Stimulated activated CD4-positive, alpha-beta T cell treated with anti-CD3 and anti-CD28 coated beads, Interleukin-15, amount 100 ng/mL, for 48 hours (primary cell): ENCODE measurements at places on chromosomes 7 and 10.

DNA sequence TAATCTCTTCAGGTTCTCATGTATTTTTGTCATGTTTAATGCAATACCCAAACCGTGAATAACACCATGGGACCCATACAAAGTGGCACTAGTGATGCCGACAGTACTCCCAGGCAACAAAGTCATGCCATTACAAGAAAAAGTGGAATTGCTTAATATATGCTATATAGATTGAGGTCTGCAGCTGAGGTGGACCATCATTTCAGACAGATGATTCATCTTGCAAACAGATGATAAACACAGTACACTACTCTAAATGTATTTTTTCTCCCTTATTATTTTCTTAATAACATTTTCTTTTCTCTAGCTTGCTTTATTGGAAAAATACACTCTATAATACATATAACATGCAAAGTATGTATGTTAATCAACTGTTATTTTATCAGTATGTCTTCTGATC, 14.6 kb upstream of the PCDH15 start:
- no peak for DNase-seq

GRCh38 chr10:6647811-6648526, 67.9 kb upstream of the PRKCQ start:
- peak; percentile 65 for DNase-seq

DNA sequence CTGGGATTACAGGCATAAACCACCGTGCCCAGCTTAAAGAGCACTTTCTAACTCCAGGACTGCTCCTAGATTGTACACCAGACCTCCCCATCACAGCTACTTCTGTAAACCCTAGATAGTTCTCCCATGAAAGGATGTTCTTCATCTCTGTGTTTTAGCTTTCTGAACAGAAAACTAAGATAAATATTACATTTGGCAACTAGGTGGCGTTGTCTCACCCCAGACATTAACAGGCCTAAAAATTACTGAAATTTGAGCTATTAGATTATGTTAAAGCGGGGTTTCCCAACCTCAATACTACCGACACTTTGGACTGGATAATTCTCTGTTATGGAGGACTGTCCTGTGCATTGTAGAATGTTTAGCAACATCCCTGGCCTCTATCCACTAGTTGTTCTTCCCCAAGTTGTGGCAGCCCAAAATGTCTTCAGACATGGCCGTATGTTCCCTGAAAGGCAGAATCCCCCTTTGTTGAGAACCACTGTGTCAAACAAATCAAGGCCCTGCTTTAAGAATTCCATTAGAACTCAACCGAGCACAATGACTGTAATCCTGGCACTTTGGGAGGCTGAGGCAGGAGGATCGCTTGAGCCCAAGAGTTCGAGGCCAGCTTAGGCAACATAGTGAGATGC, 19.1 kb downstream of the ATOH7 start:
- no peak for DNase-seq

- no peak for DNase-seq
These were observed 69.0 kb downstream of the TNRC18 start for GRCh38 chr7:5354460-5355232.

GRCh38 chr7:99606531-99606930, 8.5 kb downstream of the TMEM225B start:
- no peak for DNase-seq
